Small intestine (tissue), 16 donors: ENCODE measurements at places on chromosomes 5 and 9. TPM values are rescaled to one million over a fixed set of nuclear protein-coding genes. Genes with fewer than 3 reads are reported as not detected.

DNA sequence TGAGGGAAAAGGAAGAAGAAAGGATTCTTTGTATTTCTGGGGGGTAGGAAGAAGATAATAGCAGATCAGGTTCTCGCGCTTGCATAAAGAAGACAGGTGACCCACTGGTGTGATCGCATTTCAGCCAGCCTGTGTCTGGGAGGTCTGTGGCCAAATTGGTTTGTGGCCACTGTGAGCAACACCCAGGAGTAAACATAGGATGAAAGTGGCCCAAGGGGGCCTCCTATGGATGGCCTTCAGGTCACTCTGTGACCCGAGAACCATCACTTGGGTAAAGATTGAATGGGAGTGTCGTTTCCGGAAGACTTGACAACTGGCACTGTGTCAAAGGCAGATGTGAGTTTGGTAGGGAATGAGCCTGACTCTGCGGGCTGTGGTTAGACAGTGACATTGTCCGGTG, 34.2 kb downstream of the RAI14 start:
- H3K4me1 ChIP-seq, result peaks cover 19% of the 10 kb centered on the region
- H3K4me3 ChIP-seq, result no peak overlapping the region
- no peaks in the 10 kb centered on the region for H3K36me3 ChIP-seq
- DNase-seq, result no peak
- no peak overlapping the region for H3K27ac ChIP-seq

The SLC34A3 gene
- polyA plus RNA-seq, result 0.21 TPM

- no peaks in the 10 kb centered on the region for H3K4me1 ChIP-seq
- H3K4me3 ChIP-seq, result no peak overlapping the region
- H3K36me3 ChIP-seq, result no peaks in the 10 kb centered on the region
- no peak overlapping the region for H3K27ac ChIP-seq
These were observed 603.7 kb downstream of the RAB3C start for GRCh38 chr5:59186623-59187022.

The NUTM2G gene
- polyA plus RNA-seq, result not detected

- no peak overlapping the region for H3K4me3 ChIP-seq
- H3K27ac ChIP-seq, result no peak overlapping the region
- H3K4me1 ChIP-seq, result no peaks in the 10 kb centered on the region
- no peaks in the 10 kb centered on the region for H3K27me3 ChIP-seq
- no peaks in the 10 kb centered on the region for H3K36me3 ChIP-seq
These were observed 1237.8 kb upstream of the ACO1 start for GRCh38 chr9:31146485-31147166.

DNA sequence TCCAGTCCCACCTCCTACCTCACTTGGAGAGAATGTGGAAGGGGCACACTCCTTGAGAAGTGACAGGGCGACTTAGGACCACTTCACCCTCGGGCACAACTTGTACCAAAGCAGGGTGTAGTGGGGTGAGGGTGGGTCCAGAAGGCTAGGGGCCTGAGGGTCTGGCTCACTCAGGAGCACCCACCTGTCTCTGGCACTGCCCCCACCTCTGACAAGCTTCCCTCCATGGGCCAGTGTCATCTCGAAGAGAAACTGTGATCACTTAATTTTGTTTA, 76.9 kb upstream of the OLFM1 start:
- H3K4me1 ChIP-seq, result no peaks in the 10 kb centered on the region
- no peak overlapping the region for H3K27ac ChIP-seq
- no peak for DNase-seq
- no peaks in the 10 kb centered on the region for H3K27me3 ChIP-seq
- no peaks in the 10 kb centered on the region for H3K36me3 ChIP-seq

The ELAVL2 gene
- not detected for polyA plus RNA-seq

The CDH9 gene
- polyA plus RNA-seq, result not detected

The ZNF879 gene
- polyA plus RNA-seq, result 2.5 TPM

The HAVCR2 gene
- polyA plus RNA-seq, result 3.0 TPM

GRCh38 chr9:99000476-99001395, 57.0 kb downstream of the COL15A1 start:
- no peak overlapping the region for H3K4me3 ChIP-seq
- peaks cover 3% of the 10 kb centered on the region for H3K36me3 ChIP-seq

GRCh38 chr5:79263-79662, 12.7 kb upstream of the PLEKHG4B start:
- H3K4me1 ChIP-seq, result no peaks in the 10 kb centered on the region
- no peak for DNase-seq
- no peak overlapping the region for H3K4me3 ChIP-seq
- H3K27ac ChIP-seq, result no peak overlapping the region
